ENCODE measurements at places on chromosomes 6 and 20.

DNA sequence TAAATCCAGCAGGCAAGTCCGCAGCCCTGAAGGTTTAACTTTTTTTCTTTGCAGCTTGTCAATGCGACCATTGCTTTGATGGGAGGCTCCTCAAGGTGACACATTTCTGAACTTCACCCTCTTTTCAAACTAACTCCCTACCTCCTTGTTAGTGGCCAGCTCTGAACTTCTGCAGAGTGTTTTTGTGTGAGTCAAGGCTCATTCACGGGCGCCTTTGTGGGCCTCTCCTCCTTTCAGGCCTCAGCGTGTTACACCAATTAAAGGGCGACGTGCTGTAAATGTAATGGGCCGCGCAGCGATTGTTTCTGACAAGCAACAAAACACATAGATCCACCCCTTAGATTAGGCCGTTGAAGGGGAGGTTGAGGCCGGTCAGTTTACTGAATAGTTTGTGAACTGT lies 45.5 kb upstream of the NR2E1 start:
- DNase-seq, result no peak

- DNase-seq, result peak; percentile 4
Measured at GRCh38 chr6:122749451-122750050, 30.0 kb upstream of the FABP7 start.

- DNase-seq, result peak; percentile 3
Measured at GRCh38 chr6:169648092-169648491, 53.7 kb downstream of the WDR27 start.

- peak; percentile 19 for DNase-seq
Measured at GRCh38 chr20:22389836-22390542, 194.4 kb downstream of the FOXA2 start.

DNA sequence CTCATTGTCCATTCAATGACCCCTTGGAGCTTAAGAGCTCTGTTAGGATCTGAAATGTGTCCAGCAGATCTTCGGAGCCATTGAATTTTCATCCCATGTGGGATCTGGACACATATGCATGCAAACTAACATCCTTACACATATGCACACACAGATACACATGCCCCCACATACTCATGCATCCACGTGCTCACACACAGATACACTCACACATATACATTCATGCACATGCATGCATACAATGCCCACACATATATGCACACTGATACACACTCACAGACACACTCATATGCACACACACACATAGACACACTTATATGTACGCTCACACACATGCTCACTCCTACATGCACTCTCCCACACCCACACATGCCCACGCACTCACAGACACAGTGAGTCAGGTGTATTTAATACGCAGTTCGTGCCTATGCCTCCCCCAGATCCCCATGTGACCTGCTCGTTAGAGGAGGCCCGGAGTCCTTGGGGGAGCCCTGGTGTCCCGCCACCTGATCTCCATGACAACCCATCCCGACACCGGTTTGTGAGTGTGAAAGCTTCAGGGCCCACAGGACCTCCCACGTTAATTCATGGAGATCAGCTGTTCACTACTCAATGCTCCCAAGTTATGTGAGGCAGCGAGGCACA lies 121.9 kb upstream of the SULF2 start:
- no peak for DNase-seq

DNA sequence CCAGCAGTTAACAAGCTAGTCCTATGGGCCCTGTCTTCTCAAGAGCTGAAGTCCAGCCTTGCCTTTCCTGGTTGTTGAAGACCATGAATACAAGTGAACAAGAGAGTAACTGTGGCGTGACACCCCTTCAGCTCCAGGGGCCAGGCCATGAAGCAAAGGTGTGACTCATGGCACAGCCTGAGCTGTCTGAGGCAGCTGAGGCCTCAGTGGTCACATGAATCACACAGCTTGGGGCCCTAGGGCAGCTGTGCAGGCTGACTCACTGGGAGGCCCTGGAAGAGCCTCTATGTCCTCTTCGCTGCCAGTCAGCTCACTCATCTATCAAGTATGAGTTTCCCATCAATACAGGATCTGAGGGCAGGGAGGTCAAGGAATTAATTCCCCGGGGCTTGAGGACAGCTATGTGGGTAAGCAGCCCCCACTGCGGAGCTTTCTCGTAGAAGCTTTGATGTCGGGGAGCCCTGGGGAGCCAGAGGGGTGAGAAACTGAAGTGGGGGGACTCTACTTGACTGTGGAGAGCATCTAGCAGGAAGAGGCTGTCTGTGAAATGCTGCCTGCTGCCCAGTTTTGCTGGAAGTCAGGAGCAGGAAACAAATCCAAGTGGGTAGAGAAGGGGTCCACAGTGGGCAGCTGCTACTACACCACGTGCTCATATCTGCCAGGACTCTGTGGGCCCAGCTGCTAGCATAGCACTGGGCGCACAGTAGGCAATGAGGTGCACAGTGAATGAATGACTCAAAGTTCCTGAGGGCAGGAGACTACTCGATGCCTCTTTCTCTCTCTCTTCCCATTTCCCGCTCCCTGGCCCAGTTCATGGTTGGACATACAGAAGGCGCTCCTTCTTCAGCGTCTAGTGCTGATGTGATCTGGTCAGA lies 13.7 kb upstream of the FAM83C start:
- DNase-seq, result peak; percentile 99

- peak; percentile 77 for DNase-seq
Measured at GRCh38 chr6:12348530-12349511, 58.7 kb downstream of the EDN1 start.

GRCh38 chr20:23255106-23255505 lies 95.5 kb upstream of the NXT1 start:
- no peak for DNase-seq

GRCh38 chr20:17622086-17622850 lies 52.4 kb downstream of the DSTN start:
- no peak for DNase-seq

- DNase-seq, result no peak
Measured at GRCh38 chr6:90948540-90948939, 361.7 kb upstream of the MAP3K7 start.

DNA sequence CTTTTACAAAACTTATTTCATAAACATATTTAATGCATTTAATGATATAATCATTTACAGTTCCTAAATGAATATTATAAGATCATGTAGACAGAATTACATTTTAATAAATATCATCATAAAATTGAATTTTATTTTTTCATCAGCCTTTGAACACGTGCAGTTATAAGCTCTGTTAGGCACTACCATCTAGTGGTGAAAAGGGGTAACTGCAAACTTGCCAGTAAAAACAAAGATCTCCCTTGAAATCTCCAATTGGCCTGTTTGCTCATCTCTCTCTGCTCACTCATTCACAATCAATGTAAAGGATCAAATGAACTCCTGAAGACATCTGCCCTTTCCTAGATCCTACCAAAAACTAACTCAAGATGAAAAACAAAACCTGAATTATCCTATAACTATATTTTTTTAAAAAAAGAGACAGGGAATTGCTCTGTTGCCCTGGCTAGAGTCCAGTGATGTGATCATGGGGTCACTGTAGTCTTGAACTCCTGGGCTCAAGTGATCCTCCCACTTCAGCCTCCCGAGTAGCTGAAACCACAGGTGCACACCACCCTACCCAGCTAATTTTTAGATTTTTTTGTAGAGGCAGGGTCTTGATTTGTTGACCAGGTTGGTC lies 31.7 kb downstream of the SAMHD1 start:
- peak; percentile 66 for DNase-seq

DNA sequence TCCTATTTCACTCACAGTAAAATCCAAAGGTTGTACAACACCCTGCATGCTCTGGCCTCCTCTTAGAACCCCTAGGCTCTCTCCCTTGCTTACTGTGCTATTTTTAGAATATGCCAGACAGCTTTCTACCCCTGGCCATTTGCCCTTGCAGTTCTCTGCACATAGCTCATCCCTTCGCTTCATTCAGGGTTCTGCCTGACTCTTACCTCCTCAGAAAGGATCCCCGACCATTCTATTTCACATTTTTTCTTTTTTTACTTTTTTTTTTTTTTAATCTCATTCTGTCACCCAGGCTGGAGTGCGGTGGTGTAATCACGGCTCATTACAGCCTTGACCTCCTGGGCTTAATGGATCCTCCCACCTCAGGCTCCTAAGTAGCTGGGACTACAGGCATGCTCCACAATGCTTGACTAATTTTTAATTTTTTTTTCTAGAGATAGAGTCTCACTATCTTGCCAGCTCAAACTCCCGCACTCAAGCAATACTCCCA lies 33.6 kb downstream of the COMMD7 start:
- DNase-seq, result no peak

DNA sequence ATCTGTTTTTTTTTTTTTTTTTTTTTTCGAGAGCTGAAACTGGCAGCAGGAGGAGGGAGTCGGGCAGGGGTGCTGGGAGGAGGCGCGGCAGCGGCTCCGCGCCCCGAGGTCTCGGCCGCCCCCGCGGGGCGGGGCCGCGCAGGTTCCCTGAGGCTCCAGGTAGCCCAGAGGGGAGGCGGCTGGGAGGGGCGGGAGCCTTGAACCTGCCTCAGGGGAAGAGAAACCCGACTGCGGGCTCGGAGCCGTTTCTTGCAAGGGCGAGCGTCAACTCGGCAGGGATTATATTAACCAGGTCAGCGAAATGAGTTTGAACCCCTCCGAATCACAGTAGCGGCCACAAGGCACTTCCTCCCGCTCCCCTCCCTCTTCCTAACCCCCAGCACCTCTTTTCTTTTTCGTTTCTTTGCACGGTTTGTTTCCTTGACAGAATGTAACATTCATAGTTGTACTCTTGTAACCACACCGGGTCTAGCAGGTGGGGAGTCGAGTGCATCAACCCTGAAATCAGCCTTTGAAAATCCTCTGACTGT lies 2.0 kb downstream of the MYB start:
- DNase-seq, result no peak

DNA sequence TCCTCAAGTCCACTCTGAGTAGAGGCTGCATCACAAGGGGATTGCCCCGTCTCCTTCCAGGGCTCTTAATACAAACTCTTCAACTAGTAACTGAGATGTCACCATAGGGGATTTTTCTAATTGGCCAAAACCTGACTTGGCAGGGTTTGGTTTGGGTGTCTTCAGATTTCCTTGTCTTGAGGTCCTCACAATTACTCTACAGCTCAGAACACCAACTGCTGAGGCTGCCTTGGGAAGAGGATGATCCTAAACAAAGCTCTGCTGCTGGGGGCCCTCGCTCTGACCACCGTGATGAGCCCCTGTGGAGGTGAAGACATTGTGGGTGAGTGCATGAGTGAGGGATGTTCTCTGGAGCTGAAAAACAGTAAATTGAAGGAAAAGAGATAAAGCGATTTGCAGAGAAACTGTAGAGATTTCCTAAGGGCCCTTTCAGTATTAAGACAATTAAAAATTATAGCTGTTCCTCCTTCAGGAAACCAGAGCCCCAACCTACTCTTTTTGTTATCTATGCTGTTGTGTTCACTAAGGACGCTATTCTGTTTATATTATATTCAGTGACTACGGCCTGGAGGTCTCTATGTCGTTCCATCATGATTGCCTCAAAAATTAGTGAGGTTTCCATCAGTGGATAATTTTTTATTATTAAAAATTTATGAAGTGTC lies at the start of gene HLA-DQA1:
HLA-DQA1 (plus strand) TSS at position 188 of the 662 bp plus-strand sequence; CDS start at position 241, 53 bp downstream.
- no peak for DNase-seq

- peak; percentile 98 for DNase-seq
Measured at GRCh38 chr6:33410050-33410710, 634 bp upstream of the PHF1 start.

- DNase-seq, result no peak
Measured at GRCh38 chr6:37072526-37072925, 67.1 kb downstream of the FGD2 start.

GRCh38 chr20:57587278-57587988 lies 26.5 kb downstream of the PCK1 start:
- no peak for DNase-seq

GRCh38 chr6:56160489-56160888 lies 86.9 kb downstream of the COL21A1 start:
- DNase-seq, result no peak

GRCh38 chr6:25750906-25751305 lies 3.6 kb upstream of the SLC17A4 start:
- DNase-seq, result no peak

GRCh38 chr6:71507183-71507582 lies 218.6 kb downstream of the OGFRL1 start:
- DNase-seq, result no peak

- no peak for DNase-seq
Measured at GRCh38 chr6:11356404-11357155, 124.1 kb upstream of the NEDD9 start.
